ENCODE measurements at places on chromosomes 12 and 14.

DNA sequence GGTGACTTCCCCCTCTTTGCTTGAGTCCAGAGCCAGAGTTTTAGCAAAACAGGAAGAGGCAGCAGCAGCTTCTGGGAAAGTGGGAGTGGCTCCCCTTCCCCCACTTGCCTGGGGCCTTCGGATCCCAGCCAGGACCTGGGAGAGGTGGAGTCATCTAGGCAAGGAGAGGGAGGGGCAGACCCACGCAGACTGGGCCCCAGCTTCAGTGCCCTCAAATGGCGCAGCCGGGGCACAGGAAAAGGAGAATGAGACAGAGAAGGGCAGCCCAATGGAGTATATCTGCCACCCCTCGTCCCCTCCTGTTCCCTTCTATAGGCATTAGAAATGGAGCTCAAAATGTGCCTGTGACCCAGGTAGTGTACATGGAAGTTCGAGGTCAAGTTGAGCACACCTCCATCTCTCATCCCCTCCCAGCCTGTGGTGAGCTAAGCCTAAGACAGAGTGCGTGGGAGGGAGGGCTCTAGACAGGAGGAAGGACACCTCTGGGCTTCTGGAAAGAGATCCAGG, 9.3 kb upstream of the HDAC7 start:
- no peak for DNase-seq

GRCh38 chr12:115785548-115785947, 491.9 kb downstream of the MED13L start:
- no peak for DNase-seq

- DNase-seq, result no peak
Measured at GRCh38 chr12:124497658-124498057, 69.8 kb downstream of the NCOR2 start.

DNA sequence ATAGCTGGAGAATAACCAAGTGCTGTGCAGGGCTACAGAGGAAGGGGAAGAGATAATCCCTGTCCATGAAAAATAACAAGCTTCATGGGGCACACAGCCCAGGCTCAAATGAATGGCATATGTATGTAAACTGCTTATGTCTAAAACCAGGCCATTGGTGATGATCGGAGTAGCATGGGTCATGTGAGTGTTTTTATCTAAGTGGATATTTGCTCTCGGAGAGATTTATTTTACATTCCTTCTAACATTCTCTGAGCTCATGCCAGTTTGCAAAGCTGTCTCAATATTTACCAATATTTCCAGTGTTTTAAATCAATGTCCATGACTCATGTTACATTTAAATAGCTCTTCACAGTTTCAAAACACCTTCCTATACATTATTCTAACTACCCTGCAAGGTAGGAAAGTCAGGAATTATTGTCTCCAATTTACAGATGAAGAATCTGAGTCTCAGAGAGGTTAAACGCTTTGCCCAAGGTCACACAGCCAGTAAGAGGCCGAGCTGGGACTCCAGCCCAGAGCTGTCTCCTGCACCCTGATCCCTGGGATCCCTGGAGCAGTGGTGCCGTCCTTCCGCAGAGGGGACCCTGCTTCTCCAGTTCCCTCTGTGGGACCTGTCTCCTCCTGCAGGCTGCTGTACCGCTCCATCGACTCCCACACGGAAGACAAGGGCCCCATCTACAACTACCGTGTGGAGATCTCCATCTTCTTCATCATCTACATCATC, 186.7 kb upstream of the FKBP4 start:
- DNase-seq, result no peak

DNA sequence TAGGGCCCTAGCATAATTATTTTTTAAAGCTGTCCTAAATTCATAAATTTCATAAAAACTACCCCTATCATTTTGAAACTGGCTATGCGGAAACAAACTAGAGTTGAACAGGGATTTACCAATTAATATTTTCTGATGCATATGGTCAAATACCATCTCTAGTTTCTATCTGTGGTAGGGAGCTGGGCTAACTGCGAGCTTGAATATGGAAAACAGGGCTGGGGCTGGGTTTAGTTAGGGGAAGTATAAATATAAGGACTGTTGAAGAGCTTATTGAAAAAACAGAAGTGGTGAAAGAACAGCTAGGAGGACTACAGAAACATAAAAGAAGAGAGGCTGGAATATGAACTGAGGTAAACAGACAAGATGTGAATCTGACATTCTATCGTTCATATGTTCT, 91.8 kb downstream of the SLC38A1 start:
- DNase-seq, result no peak

DNA sequence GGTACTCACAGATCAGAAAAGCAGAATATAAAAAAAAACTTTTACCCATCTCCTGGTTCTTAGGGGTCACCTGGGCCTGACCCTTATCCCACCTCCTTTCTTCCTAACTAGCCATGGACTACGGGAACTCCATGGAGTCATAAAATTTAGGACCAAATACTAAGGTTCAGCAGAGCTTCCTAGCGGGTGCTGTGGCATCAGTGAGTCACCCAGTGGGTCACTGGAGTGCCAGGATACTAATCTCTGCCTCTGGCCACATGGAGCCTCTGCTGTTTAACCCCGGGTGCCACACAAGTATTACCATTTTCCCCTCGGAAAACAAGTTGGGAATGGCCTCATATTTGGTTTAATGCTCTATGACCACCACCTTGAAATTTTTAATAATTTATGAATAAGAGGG, 6.9 kb downstream of the ZBTB39 start:
- no peak for DNase-seq

GRCh38 chr12:102479939-102480338, 424 bp downstream of the IGF1 start:
- no peak for DNase-seq
